ENCODE measurements at places on chromosomes 2 and 18.

- no peak for DNase-seq
Measured at GRCh38 chr2:234098681-234099080, 48.2 kb downstream of the SPP2 start.

DNA sequence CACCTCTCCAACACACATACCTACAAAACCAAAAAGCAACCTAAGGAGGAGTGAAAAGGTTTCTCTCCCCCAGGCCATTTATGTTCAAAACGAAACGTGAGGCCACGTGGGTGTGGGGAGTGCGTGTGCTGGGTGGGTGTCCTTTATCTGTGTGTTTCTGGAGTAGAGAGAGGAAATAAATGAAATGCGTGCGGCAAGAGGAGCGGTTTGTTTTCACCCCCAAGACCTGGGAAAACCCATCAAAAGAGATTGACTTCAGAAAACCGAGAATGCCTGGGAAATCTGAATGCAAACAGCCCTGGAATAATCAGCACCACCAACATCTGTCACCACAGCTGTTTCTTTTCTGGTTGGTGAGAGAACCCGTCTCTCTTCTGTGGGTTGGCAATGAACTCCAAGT is 137.4 kb downstream of the INSIG2 start:
- DNase-seq = no peak

DNA sequence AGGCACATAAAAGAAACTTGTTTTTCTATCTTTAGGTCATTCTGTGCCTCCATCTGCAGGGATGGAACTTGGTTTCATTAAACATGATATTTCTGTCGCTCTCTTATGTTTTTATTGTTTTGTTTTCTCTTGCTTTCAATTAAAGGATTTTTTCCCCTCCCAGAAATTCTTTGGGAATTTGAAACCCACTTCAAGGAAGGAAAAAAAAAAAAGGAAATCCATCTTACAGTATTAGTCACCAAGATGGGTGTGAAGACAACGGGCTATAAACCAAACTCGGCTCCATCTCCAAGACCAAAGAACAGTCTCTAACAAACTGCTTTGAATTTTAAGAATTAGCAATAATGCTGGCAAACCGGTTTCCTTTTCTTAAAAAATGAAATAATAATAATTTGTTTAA is 244.1 kb downstream of the BCL11A start:
- DNase-seq = no peak

DNA sequence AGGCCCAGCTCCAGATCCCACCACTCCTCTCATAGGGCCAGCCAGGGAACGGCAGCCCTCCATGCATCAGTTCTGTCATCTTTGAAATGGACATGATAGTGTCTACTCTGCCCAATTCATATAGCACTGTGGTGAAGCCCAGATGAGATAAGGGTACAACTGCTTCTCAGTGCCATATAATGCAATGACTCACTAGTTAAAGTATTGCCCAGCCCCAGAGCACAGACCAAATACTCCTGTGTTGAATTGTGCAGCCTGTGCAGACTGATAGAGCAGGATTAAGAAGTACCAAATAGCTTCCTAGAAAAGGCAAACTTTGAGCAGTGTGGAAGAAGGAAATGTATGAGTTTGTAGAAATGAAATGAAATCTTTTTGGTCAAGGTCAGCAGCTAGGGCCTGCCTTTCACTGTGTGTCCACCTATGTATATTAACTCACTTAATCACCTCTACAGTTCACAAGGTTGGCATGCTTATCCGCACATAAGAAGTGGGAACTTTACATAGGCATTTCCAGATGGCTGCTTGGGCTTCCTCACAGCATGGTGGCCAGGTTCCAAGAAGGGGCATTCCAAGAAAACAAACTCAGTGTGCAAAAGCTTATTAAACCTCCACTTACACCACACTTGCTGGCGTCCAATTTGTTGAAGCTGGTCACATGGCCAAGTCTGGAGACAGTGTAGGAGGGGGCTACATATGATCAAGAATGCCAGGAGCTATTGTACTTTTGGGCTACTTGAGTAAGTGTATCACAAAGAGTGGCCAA is 102.8 kb upstream of the COPS8 start:
- DNase-seq = no peak

DNA sequence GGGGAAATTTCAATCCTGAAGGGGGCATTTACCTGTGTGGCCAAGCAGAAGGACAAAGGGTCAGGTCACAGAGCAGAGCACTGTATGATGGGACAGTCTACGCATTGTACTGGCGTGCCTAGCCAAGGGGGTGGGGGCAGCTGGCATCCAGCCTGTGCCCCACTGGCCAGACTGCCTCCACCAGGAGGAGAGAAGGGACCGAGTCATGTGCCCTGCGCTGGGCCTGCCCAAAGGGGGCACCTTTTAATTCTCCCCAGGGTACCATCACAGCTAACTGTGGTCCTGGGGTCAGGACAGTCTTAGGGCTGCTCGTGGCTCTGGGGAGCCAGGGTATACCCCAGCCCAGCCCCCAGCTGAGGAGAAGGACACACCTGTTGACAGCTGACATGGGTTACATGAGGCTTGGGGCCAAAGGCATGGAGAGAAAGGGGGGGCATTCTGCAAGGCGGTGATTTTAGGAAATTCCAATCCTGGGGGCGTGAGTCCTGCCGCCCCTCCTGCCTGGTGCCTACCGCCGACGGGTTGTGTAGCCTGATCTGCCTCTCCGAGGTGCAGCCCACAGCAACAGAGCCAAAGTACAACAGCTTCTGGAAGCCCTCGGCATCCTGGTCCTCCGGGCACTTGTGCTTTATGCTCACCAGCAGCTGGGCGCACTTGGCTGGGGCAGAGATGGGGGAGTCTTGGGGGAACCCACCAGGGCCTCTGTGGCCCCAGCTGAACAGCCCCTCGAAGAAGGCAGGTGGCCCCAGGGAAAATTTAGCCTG is 11.0 kb downstream of the CFAP65 start:
- no peak for DNase-seq

DNA sequence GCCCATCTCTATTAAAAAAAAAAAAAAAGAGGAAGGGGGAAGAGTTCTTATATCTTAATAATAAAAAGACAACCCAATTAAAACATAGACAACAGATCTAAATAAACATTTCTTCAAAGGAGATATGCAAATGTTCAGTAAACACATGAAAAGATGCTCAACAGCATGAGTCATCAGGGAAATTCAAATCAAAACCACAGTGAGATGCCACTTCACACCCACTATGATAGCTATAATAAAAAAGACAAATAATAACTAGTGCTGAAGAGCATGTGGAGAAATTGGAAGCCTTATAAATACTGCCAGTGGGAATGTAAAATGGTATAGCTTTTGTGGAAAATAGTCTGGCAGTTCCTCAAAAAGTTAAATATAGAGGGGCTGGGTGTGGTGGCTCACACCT is 61.5 kb upstream of the CYP20A1 start:
- DNase-seq = no peak

GRCh38 chr2:177394594-177394973 is 2.0 kb downstream of the AGPS start:
- DNase-seq = no peak
